ENCODE measurements at places on chromosomes 13 and 19. TPM values are rescaled to one million over a fixed set of nuclear protein-coding genes. Genes with fewer than 3 reads are reported as not detected.

The IGFL1 gene
- total RNA-seq = not detected

DNA sequence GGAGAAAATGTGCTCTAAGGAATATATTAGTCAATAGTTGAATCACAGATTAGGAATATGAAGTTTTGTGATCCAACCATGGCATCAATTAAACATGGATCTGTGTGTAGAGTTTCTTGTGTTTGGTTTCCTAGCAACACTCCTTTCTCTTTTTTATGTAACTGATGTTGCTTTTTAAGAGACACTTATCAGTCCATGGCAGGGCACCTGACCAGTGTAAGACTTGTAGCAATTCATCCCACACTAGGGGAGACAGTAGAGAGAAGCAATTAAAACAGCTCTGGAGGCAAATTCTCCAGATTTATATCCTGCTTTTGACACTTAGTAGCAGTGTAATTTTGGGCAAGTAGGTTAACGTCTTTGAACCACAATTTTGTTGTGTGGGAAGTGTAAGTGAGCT lies 1229.0 kb downstream of the PCDH9 start:
- H3K36me3 ChIP-seq = no peaks in the 10 kb centered on the region
- DNase-seq = no peak
- H3K4me3 ChIP-seq = no peak overlapping the region
- no peaks in the 10 kb centered on the region for H3K4me1 ChIP-seq
- no peak overlapping the region for H3K27ac ChIP-seq

- H3K4me3 ChIP-seq = no peak overlapping the region
- no peaks in the 10 kb centered on the region for H3K27me3 ChIP-seq
- no peak for DNase-seq
Measured at GRCh38 chr13:78998630-78999315, 339.8 kb upstream of the OBI1 start.

DNA sequence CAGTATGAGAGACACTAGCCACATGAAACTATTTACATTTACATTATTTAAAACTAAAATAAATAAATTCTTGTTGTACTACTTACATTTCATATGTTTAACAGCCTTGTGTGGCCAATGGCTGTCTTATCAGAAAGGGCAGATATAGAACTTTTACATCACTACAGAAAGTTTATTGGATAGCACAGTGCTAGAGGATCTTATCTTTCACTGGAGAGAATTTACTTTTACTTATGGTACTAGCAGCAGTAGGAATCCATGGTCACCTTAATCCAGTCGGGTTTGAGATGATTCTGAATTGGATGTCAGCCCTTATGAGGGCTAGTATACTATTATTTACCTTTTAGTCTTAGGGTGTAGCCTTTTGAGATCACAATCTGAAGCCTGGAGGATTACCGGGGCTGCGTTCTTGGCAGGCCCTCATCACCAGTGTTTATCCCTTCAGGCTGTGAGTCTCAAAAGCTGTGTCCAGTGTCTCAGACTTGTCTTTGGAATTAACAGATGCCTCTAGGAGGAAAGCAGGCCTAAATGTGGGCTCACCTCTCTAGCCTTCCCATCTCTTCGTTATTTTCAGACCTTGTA lies 21.7 kb downstream of the IFT88 start:
- no peak for DNase-seq
- no peak overlapping the region for H3K4me3 ChIP-seq
- H3K36me3 ChIP-seq = peaks cover 4% of the 10 kb centered on the region
- no peaks in the 10 kb centered on the region for H3K4me1 ChIP-seq
- no peak overlapping the region for H3K27ac ChIP-seq
- H3K27me3 ChIP-seq = no peaks in the 10 kb centered on the region

The SPTBN4 gene
- total RNA-seq = 0.83 TPM

DNA sequence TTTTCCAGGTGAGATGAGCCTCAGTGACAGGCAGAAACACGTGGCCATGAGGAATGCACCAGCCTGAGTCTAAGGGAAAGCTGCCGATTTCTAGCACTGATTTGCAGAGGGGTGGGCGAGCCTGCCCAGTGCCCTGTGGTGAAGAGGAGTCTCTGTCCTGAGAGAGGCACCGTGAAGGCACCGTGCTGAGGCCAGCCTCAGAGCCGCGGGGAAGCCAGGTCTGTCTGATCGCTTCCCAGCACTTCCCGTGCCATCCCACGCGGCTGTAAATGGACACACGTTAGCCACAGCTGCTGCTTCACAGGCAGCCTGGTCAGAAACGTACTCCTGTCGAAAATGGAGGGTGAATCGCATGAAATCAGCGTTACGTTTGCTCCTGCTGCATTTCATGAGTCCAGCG lies 79.8 kb downstream of the ATP11A start:
- peaks cover 3% of the 10 kb centered on the region for H3K36me3 ChIP-seq
- no peak overlapping the region for H3K27ac ChIP-seq
- no peak for DNase-seq
- no peaks in the 10 kb centered on the region for H3K4me1 ChIP-seq

- H3K4me3 ChIP-seq = no peak overlapping the region
- peak; percentile 23 for DNase-seq
- H3K4me1 ChIP-seq = no peaks in the 10 kb centered on the region
Measured at GRCh38 chr13:109949397-109949796, 163.0 kb upstream of the IRS2 start.

Data from IMR-90 (cell line).